H1 (cell line): ENCODE measurements at places on chromosomes 2 and 18.

DNA sequence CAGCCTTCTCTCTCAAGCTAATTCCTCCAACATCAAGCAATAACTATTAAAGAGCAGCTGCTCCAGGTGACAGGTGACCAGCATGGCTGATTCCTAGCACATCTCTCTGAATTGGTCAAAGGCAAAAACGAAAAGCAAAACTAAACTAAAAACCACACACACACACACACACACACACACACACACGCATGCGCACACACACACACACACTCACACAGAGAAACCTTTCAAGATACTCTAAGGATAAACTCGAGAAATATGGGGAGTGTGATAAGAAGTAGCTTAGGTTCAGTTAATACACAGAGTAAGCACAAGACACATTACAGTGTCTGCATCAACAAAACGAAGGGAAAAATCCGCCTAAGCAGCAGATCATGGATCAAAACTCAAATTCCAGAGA lies 74.5 kb upstream of the FZD7 start:
- no peak for DNase-seq

DNA sequence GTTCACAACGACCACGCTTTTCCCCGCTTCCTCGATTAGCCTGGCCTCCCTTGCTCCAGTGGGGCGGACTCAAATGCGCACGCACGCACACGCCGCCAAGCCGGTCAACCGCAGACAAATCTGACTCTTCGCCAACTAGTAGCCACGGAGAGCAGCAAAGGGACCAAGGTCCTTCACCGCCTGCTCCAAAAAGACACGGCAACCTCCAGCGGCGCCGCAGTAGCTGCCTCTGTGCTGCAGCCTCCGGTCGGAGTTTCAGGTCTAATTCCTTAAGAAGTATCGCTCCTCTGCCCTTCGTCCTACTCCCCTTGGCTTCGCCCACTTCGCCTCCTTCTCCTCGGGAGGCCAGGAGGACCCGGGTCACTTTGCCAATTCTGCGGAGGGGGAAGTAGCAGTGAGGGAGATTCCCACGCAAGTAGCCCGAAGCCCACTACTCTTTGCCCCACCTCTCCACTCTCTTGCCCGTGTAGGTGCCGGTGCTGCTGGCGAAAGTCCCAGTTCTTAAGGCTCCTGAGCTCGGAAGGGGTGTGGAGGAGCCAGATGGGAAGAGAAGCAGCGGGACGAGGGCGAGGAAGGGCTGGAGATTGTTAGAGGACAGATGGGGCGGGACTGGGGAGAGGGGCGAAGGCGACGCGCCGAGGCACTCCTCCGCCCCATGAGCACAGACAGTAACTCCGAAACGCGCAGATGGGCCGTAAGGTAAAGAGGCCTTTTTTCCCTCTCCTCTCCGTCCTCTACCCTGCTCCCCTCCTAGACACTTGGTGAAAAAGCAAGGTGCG lies 615 bp downstream of the AKAIN1 start:
- no peak for DNase-seq

DNA sequence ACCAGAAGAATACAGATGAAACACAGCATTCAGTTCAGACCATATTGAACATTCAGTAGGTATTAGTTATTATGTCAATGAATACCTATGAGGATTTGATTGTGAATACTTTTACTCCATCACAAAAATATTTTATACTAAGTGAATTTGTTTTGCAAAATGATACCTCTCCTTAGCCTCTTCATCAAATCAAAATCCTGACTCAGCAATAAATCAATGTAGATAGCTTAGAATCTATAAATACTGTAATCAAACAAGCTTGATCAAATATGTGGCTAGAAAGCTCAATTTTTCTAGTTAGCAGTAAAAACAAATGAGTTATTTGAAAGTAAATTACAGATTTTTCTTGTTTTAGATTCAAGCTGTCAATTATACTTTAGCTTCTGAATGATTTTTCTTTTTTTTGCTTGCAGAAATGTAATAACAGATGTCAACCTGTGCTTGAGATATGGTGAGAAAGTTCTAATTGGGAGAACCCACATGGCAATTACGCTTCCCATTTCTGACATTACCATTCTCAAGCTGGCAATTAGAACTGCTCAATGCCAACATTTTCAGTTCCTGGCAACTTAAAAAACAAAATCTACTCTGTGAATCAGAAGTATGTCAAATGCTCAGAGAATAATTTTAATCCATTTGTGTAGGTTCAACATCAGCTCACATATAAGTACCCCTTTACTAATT lies 109.6 kb downstream of the PRELID3A start:
- DNase-seq: no peak

DNA sequence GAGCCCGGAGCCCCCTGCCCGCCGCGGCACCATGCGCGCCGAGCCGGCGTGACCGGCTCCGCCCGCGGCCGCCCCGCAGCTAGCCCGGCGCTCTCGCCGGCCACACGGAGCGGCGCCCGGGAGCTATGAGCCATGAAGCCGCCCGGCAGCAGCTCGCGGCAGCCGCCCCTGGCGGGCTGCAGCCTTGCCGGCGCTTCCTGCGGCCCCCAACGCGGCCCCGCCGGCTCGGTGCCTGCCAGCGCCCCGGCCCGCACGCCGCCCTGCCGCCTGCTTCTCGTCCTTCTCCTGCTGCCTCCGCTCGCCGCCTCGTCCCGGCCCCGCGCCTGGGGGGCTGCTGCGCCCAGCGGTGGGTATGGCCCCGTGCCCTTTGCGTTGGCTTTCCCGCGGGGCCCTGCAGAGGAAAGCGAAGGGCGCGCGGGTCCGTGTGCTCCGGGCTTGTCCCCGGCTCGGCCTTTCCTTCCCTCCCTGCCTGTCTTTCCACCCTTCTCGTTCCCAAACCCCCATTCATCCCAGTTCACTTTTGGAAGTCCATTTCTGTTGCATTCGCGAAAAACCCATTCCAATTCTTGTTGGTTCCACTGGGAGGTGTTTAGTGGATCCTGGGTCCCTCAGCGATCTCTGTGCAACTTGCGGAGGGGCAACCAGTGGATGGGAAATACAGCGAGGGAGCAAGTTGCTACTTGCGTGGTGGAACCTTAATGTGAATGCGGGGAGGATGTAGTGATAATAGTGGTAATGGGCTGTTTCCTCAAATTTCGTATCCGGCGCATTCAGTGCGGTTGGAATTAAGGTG lies 599 bp downstream of the ADAM23 start:
- DNase-seq: no peak

DNA sequence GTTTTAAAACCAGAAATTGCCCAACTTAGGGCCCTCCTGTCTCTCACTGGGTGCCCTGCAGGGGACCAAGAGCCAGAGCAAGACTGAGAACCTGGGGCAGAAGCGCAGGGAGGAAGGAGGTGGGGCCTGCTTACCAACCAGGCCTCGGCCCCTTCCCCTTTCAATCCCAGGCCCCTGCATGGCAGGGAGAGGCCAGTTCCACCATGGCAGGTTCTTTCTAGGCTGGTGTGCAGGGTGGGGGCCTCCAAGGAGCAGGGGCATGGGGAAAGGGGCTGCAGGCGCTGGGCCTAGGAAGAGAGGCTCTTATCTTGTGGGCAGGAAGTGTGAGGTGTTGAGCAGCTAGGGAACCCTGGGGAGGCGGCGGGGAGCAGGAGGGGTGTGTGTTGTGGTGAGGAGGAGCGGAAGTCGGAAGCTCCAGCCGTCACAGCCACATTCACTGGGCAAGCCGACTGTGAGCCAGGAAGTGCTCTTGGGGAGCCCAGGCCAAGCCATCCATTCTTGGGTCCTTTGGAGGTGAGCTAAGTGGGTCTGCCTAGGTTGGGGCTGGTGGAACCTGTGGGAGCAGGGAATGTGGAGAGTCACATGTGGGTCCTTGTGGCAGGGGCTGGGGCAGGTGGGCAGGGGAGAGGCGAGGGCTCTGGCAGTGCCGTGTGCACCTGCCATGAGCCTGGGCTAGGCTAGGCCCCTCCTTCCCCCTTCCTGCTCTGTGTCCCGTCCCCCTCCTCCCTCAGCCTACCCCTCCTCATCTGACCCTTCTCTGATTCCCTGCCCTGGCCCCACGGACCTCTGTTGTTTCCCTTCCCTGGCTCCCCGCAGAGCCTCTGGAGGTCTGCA lies at the start of gene PSD4:
Gene PSD4 (plus strand): TSS at position 430 of the 834 bp plus-strand sequence. CDS start 8,486 bp downstream, outside the sequence.
- no peak for DNase-seq

- DNase-seq: no peak
Observed at GRCh38 chr2:174666312-174666711, 68.7 kb upstream of the WIPF1 start.

GRCh38 chr2:118981632-118982031 lies 39.6 kb downstream of the MARCO start:
- DNase-seq: no peak
